ENCODE measurements at places on chromosomes 12 and 14.
A peak's percentile ranks its signal among the peaks of the same experiment; 100 is the strongest.

DNA sequence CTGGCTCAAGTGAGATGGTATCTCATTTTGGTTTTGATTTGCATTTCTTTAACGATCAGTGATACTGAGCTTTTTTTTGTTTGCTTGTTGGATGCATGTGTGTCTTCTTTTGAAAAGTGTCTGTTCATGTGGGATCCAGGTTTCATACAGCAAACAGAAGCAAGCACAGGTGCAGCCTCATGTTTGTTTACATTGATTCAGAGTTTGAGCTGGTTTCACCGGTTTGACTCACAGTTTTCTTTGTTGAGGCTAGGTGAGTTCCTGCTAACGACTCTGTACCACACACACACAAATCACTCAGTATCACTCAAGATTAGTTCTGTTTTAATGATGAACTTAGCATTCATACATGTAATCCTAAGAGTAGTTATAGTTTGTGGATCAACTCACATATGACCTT lies 3.7 kb downstream of the OR10G2 start:
- DNase-seq: peak; percentile 81

- DNase-seq: peak; percentile 57
Observed at GRCh38 chr12:66647034-66647691, 31.7 kb downstream of the GRIP1 start.

DNA sequence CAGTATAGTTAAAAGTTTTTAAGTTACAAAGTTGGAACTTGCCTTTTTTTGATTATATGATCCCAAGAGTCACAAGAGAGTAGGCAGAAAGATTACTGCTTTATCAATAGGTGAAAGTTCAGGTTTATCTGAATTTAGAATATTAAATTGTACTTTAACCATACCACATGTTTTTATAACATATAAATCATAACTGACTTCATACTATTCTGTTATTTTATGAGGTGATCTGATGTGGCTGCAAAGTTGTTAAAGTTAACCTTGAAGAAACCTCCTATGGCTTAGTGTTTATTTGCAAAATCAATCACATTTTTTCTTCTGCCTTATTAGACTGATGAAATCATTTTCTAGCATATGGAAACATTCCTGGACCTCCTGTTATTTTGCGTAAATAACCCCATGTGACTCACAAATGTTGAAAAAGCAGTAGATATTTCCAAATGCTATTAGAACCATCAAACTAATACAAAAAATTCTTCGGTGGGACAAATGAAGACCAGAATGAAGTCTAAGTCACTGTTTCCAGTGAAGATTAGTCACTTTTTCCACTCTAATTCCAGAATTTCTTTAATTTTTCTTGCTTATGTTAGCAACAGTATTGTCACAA lies 132.1 kb downstream of the RAD51B start:
- DNase-seq: no peak

DNA sequence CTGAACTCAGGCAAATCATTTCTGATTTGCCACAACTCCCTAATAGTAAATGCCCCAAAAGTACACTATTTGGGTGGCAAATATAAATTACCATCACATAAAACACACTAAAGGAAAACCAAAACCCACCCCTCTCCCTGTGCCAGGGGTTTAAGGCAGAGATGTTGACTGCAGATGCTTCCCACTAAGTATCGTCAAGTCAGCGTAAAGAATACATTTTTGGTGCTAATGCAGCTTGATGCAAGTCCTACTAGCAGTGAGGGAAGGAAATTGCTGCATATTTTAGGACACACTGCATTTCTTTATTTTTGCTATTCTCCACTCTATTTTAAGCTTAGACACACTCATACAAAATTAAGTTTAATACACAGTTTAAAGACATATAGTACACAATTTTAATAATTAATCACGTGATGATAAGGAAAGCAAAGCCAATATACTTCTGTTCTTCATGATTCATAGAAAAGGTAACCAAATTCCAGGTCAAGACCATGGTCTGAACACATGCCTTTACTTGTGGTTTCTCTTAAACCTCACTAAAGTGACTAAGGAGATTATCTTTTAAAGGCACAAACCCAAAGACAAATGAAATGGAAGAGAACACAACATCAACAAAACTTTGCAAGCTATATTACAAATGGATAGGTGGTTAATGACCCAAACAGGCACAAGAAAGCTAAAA lies 162.2 kb downstream of the STXBP6 start:
- peak; percentile 6 for DNase-seq

DNA sequence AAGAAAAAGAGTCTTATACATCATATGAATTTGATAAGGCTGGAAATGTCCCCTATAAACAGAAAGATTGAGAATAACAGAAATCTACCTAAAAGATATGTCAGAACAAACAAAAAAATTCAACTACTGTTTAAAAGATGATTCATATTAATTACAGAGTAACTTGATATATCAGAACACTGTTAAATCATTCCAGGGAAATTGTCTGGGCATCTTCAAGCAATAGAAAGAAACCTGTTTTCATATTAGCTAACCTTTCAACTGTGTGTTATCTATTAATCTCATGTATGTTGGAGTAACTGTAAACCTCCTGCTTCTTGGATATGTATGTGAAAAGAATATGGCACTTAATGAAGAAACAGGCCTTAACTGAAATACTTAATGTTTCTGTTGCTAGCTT lies 96.7 kb downstream of the NUBPL start:
- DNase-seq: no peak

DNA sequence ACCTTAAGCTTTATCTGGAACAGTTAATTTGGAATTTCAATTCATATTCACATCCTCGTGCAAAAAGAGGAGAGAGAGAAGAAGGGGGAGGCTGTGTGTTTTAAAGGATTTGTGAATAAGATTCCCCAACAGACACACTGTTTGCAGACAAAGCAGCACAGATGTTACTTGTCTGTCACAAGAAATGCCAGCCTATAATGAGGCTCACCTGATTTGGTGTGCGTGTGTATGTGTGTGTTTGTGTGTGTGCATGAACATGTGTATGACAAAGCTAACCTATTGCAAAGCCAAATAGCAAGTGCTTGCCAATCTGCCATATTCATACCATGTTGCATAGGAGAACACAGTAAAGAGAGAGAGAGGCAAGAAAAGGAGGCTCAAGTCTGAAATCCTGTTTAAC lies 361.6 kb upstream of the NOVA1 start:
- no peak for DNase-seq

GRCh38 chr12:55703288-55703687 lies 4.4 kb downstream of the ITGA7 start:
- DNase-seq: no peak

DNA sequence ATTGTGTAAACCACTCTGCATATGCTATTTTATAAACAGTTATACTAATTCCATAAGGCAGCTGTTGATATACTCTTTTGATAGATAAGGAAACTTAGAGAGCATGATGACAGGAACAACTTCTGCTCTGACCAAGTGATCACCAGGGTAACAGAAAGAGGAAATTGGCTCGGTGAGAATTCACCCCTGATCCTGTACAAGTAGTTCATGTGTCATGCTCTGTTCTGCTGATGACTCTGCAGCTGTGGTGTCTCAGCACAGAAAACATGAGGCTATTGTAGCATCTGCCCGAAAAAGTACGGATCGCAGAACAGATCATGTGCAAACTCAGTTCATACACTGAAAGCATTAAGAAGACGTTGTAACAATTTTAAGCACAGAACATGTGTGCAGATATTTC lies 345.0 kb downstream of the LRIG3 start:
- no peak for DNase-seq

DNA sequence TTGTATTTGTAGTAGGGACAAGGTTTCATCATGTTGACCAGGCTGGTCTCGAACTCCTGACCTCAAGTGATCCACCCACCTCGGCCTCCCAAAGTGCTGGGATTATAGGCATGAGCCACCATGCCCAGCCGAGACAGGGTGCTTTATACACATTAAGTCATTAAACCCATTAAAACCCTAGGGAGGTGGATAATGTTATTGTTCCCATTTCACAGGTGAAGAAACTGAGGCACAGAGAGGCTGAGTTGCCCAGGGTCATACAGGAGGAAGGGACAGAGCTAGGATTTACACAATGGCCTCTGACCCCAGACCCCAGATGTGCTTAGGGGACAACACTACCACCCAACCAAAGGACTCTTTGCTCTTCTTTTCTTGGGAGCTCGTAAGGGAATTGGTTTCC lies 51.0 kb upstream of the RIN3 start:
- DNase-seq: no peak

DNA sequence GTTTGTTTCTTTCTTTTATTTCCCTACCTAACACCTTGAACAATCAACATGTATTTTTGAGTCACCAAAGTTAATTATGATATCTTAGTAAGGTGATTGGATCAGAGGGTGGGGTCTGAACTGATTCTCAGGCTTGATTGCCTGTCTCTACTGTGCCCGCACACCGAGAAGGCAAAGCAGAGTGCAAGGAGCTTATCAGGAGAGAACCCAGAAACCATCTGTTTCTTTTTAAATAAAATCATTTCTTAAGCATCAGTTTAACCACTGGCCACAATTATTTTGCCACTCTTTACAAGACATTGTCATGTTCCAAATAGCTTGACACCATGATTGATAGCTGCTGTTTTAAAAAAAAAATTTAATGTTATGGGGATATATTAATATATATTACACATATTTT lies 3.1 kb downstream of the GARIN2 start:
- DNase-seq: no peak

DNA sequence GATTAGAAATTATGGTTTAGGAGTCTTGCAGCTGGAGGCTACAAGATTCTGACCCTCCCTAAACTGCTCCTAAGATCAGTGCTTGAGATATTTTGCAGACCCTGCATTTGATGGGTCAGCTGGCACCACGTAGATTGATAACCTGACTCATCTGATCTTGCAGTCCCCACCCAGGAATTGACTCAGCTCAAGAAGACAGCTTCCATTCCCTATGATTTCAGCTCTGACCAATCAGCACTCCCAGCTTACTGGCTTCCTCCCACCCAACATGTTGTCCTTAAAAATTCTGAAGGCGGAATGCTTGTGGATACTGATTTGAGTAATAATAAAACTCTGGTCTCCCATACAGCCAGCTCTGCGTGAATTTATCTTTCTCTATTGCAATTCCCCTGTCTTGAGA lies 23.2 kb upstream of the MTHFD1 start:
- no peak for DNase-seq

DNA sequence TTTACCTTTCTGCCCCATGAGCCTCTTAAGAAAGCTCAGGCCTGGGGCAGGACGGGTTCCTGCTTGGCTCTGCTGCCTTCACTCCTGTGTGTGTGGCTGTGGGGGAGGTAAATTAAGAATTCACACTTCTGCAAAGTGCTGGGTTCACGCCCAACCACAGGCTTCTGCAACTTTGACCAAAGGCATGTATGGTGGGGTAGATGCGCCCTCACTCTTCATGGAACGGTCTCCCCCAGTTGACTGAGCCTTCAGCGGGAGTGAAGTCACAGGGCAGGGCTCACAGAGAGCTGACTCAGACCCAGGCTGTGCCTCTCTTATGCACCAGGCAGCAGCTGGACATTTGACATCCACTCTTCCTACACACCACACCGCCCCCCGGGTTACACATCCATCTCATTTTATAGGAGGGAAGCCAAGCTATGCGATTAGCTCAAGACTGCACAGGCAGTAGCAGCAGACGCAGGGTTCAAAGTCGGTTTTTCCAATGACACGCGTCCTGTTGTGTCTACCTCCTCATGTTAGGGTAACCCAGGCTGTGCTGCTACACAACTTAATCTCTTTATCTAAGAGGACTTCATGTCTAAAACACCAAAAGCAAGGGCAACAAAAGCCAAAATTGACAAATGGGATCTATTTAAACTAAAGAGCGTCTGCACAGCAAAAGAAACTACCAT lies 15.4 kb upstream of the BCL11B start:
- DNase-seq: no peak

DNA sequence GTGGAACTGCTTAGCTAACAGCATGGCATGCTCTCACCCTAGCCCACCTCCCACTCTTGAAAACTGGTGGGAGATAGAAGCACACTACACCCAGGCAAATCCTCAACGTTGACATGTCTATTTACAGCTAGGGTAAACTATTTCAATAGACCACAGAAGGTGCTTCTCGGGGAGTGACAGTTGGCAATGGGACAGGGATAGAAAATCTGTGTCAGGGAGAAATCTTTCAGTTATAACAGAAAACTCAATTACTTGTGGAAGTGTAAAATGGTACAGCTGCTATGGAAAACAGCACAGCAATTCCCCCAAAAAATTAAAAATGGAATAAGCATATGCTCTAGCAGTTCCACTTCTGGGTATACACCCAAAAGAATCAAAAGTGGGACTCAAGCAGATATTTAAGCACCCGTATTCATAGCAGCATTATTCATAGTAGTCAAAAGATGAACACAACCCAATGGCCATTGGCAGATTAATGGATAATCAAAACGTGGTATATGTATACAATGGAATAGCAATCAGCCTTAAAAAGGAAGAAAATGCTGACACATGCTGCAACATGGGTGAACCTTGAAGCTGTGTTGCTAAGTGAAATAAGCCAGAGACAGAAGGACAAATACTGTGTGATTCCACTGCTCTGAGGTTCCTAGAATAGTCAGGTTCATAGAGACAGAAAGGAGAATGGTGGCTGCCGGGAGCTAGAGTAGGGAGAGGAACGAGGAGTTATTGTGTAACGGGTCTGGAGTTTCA lies 92.5 kb downstream of the STAB2 start:
- DNase-seq: no peak

- DNase-seq: no peak
Observed at GRCh38 chr12:57872362-57872761, 25.8 kb upstream of the CTDSP2 start.

GRCh38 chr14:91311284-91311662 lies 66.8 kb upstream of the GPR68 start:
- no peak for DNase-seq

DNA sequence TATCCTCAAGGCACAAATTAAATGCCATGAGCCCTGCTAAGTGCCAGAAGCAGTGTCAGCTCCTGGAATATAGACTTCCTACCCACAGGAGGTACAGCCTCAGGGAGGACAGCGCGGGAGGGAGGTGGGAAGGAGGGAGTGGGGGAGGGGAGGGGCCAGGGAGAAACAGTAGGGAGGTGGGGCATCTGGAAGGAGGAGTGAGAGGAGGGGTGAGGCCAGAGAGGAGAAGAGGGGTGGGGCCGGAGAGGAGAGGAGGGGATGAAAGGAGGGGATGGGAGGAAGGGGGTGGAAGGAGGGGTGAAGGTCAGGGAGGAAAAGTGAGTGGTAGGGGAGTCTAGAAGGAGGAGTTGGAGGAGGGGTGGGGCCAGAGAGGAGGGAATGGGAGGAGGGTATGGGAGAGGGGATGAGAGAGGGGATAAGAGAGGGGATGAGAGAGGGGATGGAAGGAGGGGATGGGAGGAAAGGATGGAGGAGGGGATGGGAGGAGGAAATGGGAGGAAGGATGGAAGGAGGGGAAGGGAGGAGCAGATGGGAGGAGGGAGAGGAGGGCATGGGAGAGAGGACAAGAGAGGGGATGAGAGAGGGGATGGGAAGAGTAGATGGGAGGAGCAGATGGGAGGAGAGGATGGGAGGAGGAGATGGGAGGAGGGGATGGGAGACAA lies 9.2 kb upstream of the CCDC197 start:
- no peak for DNase-seq

GRCh38 chr14:68487805-68488590 lies 304.9 kb downstream of the ZFP36L1 start:
- DNase-seq: no peak

DNA sequence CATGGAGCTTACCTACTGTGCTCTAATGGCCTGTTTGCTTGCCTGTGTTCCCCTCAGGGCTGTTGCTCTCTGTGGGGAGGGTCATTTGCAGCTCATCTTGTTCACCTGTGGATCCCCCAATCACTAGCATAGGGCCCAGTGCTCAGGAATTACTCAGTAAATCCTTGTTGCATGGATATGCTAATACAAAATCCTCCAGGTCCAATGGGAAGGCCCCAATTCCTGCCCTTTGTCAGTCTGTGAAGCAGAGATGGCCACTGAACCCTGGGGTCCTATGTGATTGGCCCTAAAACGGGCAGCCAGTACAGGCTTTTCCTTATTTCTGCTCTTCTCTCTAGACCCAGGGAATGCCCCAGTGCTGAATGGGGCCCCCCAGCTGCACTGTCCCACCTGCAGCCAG lies 44.1 kb downstream of the FOS start:
- no peak for DNase-seq

Data from epithelial cell of prostate (primary cell).